ENCODE measurements at places on chromosomes 6 and 20.

- DNase-seq, result peak; percentile 17
Observed at GRCh38 chr20:1005452-1006027, 3.4 kb upstream of the RSPO4 start.

- no peak for DNase-seq
Observed at GRCh38 chr20:25227317-25227831, 20.5 kb upstream of the PYGB start.

- no peak for DNase-seq
Observed at GRCh38 chr20:13029687-13030375, 21.1 kb downstream of the SPTLC3 start.

DNA sequence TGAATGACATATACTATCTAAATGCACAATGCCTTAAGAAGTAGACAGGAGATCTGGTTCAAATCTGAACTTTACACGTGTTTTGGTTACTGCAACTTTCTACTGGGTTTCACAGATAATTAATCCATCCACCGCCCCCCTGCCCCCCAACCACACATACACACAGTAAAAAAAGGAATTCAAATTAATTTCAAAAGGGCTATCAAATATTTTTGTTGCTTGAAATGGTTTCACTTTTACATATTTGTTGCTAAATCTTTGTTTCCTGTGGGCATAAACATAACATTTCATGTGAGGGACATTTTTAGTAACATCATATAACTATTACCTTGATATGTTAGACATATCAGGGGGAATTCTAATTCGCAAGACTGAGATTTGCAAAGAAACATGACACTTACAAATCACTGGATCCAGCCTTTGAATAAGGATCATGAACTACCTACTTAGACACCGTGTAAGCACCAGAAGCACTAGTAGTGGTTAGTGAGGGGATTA is 7.5 kb downstream of the NEDD9 start:
- DNase-seq, result no peak

DNA sequence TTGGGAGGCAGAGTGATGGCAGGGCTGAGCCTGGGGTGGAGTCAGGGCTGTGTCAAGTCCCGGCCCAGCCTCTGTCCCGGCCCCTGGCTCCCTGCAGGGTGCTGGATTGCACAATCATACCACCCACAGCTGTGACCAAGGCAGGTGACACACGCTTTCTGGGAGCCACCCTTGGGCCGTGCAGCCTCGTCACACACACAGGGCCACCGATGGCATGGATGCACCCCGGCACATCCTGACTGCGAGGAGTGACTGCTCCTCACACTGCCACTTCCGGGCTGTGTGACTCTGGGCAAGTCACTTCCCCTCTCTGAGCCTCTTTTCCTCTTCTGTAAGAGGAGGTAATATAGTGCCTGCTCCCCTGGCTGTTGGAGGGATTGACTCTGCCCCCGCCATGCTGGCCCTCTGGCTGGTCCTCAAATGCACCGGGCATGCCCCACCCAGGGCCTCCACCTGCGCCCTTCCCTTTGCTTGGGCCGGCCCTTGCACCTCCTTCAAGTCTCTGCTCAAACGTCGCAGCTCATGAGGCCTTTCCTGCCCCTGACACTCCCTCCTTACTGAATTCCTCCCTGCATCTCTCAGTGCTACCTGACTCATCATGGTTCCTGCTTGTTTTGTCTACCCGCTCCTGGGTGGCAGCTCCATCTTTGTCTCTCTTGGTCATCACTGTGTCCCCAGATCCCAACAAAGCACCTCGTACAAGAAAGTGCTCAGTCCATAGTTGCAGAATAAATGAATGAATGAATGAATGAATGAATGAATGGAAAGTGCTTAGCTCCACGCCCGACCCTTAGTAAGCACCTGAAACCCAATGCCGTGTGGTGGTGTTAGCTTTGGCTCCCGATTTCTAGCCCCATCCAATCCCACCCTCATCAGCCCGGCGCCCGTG is 93.5 kb downstream of the CEBPB start:
- no peak for DNase-seq

DNA sequence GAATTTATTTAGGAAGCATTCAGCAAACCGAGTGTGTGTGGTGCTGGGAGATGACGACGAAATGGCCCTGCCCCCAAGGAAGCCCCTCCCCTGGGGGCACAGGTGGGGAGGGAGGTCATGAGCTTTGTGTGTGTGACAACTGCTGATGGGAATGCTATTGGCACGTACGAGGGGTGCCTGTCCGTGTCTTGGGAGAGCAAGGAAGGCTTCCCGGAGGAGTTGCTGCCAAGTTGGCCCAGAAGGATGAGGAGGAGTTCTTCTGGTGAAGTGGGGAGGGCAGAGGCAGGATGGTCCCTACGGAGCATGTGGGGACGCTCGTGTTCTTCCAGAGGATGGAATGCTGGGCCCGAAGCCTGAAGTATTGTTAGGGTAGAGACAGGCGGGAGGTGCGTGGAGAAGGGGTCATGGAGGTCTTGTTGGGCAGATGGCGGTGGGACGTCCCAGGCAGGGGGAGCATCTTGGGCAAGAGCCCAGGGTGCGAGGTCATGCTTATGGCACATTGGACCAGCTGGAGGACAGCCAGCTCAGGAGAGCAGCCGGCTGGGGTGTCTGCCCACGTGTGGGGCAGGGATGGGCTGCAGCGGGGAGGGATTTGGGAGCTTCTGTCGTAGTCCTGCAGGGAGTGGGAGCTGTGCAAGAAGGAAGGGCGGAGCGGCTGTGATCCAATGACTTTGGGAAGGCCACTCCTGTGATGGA is 46.1 kb downstream of the SYNJ2 start:
- no peak for DNase-seq

- no peak for DNase-seq
Observed at GRCh38 chr6:35600659-35601125, 88.0 kb upstream of the TULP1 start.

- no peak for DNase-seq
Observed at GRCh38 chr20:22901164-22901563, 133.9 kb upstream of the SSTR4 start.

DNA sequence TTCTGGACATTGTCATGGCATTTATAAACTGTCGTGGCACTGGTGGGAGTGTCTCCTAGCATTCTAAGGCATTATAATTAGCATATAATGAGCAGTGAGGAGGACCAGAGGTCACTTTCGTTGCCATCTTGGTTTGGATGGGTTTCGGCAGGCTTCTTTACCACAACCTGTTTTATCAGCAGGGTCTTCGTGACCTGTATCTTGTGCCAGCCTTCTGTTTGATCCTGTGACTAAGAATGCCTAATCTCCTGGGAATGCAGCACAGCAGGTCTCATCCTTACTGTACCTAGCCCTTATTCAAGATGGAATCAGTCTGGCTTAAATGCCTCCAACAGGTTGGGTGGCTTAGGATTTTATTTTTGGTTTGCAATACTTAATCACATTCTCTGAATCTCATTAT is 142.7 kb upstream of the GGTLC1 start:
- no peak for DNase-seq

- DNase-seq, result no peak
Observed at GRCh38 chr6:8392569-8392968, 42.8 kb downstream of the SLC35B3 start.

DNA sequence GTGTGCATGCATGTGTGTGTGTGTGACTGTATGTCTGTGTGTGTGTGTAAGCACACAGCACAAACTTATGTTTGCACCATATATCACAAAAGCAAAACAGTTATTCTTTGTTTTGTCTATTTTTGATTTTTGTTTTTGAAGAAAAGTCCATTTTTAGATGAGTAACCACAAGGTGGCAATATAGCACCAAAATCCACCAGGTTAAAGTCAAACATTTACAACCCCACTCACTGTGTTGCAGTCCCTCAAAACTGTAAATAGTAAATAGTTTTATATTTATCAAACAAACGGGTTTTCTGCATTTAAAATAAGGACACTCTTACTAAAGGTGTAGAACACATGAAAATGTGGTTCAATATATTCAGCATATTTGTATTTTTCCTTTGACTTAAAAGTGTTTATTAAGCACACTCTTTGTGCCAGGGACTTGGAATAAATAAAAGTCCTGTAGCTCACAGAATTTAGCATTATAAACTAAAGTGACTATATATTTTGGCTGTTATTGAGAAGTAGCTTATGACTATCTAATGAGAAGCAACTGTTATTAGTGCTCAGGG is 118.5 kb downstream of the GFRAL start:
- DNase-seq, result peak; percentile 17

DNA sequence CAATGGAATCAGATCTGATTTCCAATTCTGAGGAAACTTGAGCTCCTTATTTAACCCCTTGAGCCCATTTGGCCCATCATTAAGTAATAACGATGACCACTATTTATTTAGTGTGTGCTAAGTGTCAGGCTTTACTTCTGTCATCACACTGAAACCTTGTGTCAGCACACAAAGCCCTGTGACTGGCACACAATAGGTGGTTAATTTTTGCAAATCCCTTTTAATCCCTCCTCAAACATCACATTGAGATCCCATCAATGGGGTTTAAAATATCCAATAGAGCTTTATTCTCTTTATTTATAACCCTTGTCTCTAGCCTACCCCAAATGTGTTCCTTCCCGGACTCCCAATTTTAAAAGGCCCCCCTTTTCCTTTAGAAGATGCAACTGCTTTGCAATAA is 656.8 kb upstream of the CHD6 start:
- no peak for DNase-seq

GRCh38 chr6:21769405-21769861 is 175.9 kb downstream of the SOX4 start:
- DNase-seq, result no peak

GRCh38 chr6:71468841-71469700 is 180.5 kb downstream of the OGFRL1 start:
- no peak for DNase-seq

- no peak for DNase-seq
Observed at GRCh38 chr6:42688281-42688680, 34.1 kb downstream of the PRPH2 start.
